ENCODE measurements at places on chromosomes 1 and 21. TPM values are rescaled to one million over a fixed set of nuclear protein-coding genes. Genes with fewer than 3 reads are reported as not detected.

RORC gene
- total RNA-seq, result not detected

TEDDM1 gene
- not detected for total RNA-seq

SMCP gene
- total RNA-seq, result not detected

MKNK1 gene
- total RNA-seq, result 18.2 TPM

ZFP69B gene
- total RNA-seq, result 3.0 TPM
